Epithelial cell of alveolus of lung (primary cell): ENCODE measurements at places on chromosomes 5 and 9. TPM values are rescaled to one million over a fixed set of nuclear protein-coding genes. Genes with fewer than 3 reads are reported as not detected.

The TEX48 gene
- not detected in 2 replicates for total RNA-seq

The TCF7 gene
- total RNA-seq = 0.32 and 3.2 TPM in 2 replicates

The MSX2 gene
- total RNA-seq = 3.7 and 5.2 TPM in 2 replicates

The IRX2 gene
- total RNA-seq = 0.64 and 1.9 TPM in 2 replicates

The TAS2R1 gene
- not detected in 2 replicates for total RNA-seq

The PTGER4 gene
- total RNA-seq = 6.5 and 28.3 TPM in 2 replicates

The NPR3 gene
- 2.7 and 26.7 TPM in 2 replicates for total RNA-seq

The ANKRD31 gene
- under 0.01 TPM in 2 replicates for total RNA-seq

The SPINK7 gene
- total RNA-seq = not detected in 2 replicates

The IFNK gene
- not detected in 2 replicates for total RNA-seq

The IPPK gene
- total RNA-seq = 7.8 and 9.2 TPM in 2 replicates

The SLC6A18 gene
- total RNA-seq = not detected in 2 replicates

The NDST1 gene
- total RNA-seq = 76.7 and 92.8 TPM in 2 replicates

The SLC34A1 gene
- total RNA-seq = not detected in 2 replicates

The SMIM3 gene
- total RNA-seq = 63.6 and 95.3 TPM in 2 replicates

The LCN9 gene
- total RNA-seq = not detected in 2 replicates
